SJSA1 (cell line): ENCODE measurements at places on chromosomes 2 and 18. TPM values are rescaled to one million over a fixed set of nuclear protein-coding genes. Genes with fewer than 3 reads are reported as not detected.

Gene NPAS2
- total RNA-seq = 0.91 and 4.0 TPM in 2 replicates

Gene SPIRE1
- total RNA-seq = 27.4 and 31.6 TPM in 2 replicates

Gene KCNK3
- not detected in 2 replicates for total RNA-seq

Gene PJVK
- total RNA-seq = 0.03 and 0.08 TPM in 2 replicates

Gene CHST10
- total RNA-seq = 18.6 and 19.0 TPM in 2 replicates

Gene TBR1
- 0.03 TPM in 1 of 2 replicates, not detected in the other for total RNA-seq

Gene LOXL3
- 10.4 and 14.8 TPM in 2 replicates for total RNA-seq

Gene CTDSP1
- 45.7 and 46.0 TPM in 2 replicates for total RNA-seq

Gene GPR45
- 0.16 and 0.29 TPM in 2 replicates for total RNA-seq

Gene CNPPD1
- 26.1 and 33.8 TPM in 2 replicates for total RNA-seq

Gene CD8A
- total RNA-seq = not detected in 2 replicates

Gene XIRP2
- not detected in 2 replicates for total RNA-seq

Gene NAT8
- total RNA-seq = not detected in 2 replicates

Gene SULT1C4
- total RNA-seq = 0.25 and 1.7 TPM in 2 replicates

Gene PELI1
- 7.0 and 10.4 TPM in 2 replicates for total RNA-seq

Gene TRAK2
- total RNA-seq = 19.2 and 39.8 TPM in 2 replicates

Gene NR4A2
- total RNA-seq = 0.61 TPM in 1 of 2 replicates, not detected in the other

Gene INPP4A
- total RNA-seq = 5.8 and 16.9 TPM in 2 replicates

Gene MARCHF4
- total RNA-seq = 2.5 and 4.3 TPM in 2 replicates

Gene EPB41L3
- 0.21 TPM in 1 of 2 replicates, not detected in the other for total RNA-seq

Gene KHK
- total RNA-seq = 0.11 and 0.31 TPM in 2 replicates

Gene ADD2
- not detected in 2 replicates for total RNA-seq

Gene BZW1
- 308 and 508 TPM in 2 replicates for total RNA-seq

Gene STON1
- total RNA-seq = 7.8 and 8.8 TPM in 2 replicates

Gene SPP2
- not detected in 2 replicates for total RNA-seq

Gene ADGRF3
- 0.18 and 1.1 TPM in 2 replicates for total RNA-seq
